ENCODE measurements at places on chromosomes 16 and 17.

- DNase-seq = no peak
Observed at GRCh38 chr16:15811481-15812400, 45.1 kb downstream of the MYH11 start.

GRCh38 chr17:83149029-83149725 is 69.8 kb downstream of the METRNL start:
- DNase-seq = no peak

- DNase-seq = no peak
Observed at GRCh38 chr17:82350182-82351030, 8.6 kb upstream of the TEX19 start.

DNA sequence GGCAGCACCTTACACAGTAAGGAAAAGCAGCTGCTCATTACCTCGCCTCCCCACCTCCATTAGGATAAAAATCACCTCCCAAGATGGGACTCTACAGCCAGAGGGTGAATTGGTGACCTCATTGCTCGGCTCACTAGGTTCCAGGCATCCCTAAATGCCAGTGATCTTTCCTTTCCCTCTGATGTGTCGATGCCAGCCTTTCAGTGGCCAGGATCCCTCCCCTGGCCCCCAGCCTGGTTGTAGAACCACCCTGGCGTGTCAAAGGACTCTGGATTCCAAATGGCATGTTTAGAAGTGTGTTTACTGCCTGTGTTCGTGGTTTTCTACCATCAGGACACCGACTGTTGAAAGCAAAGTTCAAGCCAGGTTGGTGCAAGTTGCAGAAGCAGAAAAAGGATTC is 72.1 kb upstream of the LYRM9 start:
- no peak for DNase-seq

DNA sequence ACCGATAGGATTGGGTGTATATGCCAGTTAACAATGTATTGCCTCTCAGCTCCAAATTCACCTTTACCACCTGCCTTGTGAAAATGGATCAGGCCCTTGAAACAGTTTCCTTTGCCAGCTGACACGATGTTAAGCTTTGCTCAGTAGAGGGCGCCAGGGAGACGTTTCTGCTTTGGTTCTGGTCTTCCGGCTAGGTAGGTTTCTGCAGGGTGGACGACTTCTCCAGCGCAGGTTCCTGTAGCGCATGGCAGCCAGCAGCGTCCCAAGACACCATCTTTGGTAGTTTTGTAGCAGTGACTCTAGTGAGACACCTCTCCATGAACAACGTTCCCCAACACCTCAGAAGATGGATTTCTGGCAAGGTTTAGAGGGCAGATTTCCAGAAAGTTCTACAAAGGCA is 24.0 kb downstream of the SYCE1L start:
- DNase-seq = no peak

DNA sequence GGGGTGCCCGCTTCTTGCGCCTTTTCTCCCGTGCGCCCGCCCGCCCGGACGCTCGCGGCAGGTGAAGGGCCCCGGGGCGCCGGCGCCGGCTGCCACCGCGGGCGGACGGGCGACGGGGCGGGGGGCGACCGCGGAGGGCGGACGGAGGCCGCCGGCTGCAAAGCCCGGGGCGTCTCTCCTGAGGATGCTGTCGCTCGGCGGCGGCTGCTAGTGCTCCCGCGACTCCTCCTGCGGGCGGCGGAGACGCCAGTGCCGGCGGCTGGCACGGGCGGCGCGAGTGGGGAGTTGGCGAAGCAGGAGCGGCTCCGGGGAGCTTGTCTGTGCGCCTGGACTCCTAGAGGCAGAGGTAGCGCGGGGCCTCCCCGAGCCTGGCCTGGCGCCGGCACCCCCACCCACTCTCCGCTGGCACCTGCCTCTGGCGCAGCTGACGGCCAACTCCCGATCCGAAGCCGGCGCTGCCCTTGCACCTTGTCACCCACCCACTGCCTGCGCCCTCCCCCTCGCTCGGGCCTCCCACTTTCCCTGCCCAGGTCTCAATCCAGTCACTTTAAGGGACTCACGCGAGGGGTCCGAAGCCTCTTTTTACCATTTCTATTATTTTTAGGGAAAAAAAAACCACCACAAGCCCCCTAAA is at the start of gene FAM20A:
TSS of gene FAM20A (minus strand) at position 437 of the 634 bp plus-strand sequence. CDS start 701 bp downstream, outside the sequence.
- no peak for DNase-seq

DNA sequence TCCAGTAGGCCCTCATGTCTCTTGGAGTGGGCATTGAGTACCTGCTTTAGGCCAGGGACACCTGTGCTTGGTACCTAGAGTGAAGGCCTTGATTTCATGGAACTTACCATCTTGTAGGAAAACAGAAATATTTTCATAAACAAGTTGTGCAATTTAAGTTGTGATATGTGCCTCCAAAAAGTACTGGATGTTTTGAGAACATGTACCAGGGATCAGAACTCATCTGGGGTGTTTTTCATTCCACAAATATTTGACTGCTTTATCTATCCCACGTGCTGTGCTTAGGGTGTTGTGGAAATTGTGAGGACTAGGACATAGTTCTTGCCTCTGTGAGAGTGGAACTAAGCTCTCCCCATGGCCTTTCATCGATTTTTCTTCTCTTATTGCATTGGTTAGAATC is 8.8 kb downstream of the NKD1 start:
- no peak for DNase-seq

DNA sequence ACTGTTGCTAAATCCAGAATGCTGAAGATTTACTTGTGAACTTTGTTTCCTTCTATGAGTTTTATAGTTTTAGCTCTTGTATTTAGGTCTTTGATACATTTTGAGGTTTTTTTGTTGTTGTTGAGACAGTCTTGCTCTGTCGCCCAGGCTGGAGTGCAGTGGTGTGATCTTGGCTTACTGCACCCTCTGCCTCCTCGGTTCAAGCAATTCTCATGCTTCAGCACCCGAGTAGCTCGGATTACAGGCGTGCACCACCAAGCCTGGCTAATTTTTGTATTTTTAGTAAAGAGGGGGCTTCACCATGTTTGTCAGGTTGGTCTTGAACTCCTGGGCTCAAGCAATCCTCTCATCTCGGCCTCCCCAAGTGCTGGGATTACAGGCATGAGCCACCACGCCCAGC is 14.4 kb downstream of the TENT4B start:
- no peak for DNase-seq

DNA sequence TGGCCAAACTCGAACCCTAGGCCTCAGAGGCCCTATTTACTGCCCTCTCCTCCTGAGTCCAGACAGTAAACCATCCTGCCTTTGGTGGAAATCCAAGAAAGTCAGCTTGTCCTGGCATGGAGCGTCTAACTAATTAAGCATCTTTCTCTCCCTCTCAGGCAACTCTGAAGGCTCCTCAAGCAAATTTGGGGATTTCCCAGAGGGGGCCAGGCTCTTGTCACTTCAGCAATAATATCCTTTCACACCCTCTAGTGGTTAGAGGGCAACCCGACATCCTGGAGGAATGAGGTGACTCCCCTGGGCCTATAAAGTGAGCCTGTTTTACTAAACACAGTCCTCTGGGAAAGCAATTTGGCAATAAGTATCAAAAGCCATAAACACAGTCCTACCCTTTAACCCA is 60.4 kb downstream of the NOG start:
- DNase-seq = peak; percentile 61

GRCh38 chr17:320139-320538 is 32.5 kb downstream of the RPH3AL start:
- DNase-seq = no peak

- DNase-seq = no peak
Observed at GRCh38 chr16:51268237-51268636, 117.2 kb upstream of the SALL1 start.

- DNase-seq = no peak
Observed at GRCh38 chr16:26909623-26910022, 157.1 kb upstream of the C16orf82 start.

DNA sequence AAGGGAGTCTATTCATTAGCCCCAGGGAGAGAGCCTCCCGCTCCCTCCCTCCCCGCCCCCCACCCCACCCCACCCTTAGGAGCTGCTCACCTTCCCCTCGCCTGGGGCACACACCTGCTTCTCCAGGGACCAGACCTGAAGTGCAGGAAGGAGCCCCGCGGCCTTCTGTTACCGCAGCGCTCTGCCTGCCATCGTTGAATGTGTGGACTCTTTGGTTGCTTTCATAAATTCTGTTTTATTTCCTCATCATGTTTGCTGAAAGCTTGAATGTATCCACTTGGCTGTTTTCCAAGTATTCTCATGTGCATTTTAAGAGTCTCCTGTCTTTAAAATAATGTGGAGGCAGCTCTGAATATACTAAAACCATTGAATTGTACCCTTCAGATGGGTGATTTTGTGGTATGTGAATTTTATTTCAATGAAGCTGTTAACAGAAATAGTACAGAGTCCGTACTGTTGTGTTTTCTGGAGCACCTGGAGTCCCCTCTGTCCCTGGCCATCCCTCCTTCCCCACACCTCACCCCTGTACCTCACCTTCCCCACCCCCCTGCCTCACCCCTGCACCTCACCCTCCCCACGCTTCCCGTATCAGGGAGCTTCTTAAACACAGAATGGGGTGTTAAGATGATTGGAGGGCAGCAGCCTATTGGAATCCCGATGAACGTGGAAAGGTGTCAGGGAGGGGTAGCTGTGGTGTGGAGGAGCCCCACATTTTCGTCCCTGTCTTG is 25.5 kb downstream of the RAB11FIP3 start:
- no peak for DNase-seq

- no peak for DNase-seq
Observed at GRCh38 chr17:43027091-43028032, 2.3 kb downstream of the RND2 start.

DNA sequence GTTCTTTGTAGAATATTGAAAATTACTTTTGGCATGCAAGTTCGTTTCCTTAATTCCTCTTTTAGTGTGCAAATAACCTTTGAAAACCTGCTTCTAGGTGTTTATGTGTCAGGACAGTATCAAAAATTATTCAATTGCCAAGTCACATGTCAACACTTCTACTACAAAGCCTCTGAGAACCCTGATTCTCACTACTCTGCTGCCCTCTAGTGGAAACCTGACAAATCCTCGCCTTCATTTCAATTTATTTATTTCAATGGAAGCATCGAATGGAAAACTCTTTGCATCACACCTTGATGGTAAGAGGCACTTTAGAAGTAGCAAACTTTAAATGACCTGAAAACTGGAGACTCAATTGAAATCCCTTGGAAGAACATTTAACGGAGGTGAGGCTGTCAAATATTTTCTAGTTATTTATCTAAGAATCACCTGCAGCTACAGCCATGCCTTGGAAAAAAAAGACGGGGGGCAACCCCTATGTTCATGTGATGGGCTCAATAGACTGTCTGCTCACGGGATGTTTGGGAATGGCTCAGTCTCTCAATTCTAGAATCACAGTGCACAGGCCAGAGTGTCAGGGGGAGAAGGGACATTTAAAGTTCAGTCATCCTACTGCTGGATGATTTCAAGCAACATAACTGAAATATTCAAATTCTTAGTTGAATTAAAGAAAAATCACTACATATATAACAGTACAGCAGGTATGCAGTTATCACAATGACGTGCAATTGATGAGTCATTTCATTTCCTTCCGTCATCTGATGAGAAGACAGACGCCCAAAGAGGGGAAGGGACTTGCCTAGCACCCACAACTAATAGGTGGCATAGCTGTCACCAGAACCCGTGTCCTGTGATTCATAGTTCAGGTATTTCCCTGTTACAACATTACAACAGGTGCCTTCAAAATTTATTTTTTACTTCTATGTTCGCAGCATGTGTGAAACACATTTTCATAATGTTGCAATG is 563.9 kb downstream of the TOX3 start:
- peak; percentile 5 for DNase-seq

- DNase-seq = no peak
Observed at GRCh38 chr16:70665806-70666735, 19.7 kb downstream of the IL34 start.

DNA sequence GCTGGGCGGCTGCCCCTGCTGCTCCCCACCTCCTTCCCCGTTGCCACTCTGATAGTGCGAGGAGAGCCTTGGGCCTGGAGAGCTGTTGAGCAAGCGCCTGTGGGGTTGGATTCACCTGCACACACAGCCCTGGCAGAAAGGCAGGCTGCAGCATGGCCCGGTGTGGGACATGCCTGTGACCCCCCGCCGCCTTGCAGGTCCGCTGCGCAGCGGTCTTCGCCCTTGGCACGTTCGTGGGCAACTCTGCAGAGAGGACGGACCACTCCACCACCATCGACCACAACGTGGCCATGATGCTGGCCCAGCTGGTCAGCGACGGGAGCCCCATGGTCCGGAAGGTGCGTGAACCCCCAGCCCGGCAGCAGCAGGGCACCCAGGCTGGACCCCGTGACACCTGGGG is 106.8 kb upstream of the CHMP6 start:
- no peak for DNase-seq

DNA sequence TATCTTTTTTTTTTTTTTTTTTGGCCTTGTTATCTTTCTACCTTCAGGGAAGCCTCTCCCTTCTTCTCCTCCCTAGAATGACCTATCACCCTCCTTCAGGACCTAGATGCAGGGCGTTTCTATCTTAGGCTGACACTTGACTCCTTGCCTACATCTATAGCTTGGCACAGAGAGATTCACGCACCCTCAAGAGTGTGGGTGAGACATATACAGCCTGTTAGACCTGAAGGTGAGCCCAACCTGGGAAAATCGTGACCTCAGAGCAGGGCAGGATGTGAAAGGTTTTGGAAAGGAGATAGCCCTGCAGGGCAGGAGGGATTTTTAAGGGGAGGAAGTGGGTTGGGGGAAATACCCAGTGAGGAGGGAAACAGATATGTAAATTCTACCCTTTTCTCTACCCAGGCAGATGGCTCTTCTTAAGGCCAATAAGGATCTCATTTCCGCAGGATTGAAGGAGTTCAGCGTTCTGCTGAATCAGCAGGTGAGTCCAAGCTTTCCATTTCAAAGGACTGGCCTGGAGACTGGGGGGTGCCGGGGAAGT is at the start of gene AHSP:
TSS of gene AHSP (plus strand) at position 167 of the 541 bp plus-strand sequence. CDS start at position 407, 240 bp downstream.
- no peak for DNase-seq

DNA sequence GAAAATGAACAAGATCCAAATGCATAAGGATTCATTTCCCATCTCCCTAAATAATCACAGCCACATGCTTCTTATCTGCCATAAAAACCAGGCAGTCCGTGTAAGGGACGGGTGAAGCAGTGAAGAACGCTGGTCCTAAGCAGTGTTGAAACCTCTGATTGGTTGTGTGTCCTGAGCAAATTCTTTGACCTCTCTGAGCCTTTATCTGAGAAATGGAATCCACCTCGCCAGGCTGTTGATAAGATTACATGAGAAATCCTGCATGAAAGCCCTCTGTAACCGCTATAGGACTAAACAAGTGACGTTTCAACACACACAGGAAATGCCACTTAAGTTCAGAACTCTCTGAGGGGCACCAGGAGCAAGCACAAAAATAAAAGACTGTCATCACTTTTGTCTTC is 26.8 kb downstream of the GAS7 start:
- no peak for DNase-seq

DNA sequence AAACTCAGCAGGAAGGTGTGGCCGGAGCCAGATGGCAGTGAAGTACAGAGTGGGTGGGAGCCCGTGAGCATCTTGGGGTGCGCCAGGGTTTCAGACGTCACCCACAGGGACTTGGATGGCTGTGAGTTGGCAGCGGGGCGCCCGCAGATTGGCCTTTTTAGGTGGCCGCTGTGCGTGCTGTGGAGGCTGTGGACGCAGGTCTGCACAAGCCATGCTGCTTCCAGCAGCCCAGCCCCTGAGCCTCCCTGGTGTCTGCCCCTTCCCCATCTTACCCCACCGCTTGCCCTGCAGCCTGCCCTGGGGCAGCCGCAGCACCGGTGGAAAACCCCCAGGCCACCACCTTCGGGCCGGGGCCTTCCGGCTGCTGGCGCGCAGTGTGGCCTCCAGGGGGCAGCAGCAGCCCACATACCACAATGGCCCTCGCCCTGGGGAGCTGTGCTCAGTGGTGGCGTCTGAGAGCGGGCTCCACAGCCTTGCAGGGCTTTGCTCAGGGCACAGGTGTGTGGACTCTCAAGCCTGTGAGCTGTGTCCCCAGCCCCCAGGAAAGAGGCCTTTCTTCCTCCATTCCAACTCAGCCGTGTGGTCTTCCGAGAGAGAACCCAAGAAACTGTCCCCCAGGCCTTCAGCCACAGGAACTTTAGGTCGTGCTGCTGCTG is 11.8 kb downstream of the ENDOV start:
- peak; percentile 83 for DNase-seq

Data from activated T-cell treated with anti-CD3 and anti-CD28 coated beads for 24 hours (primary cell).